Sciatic nerve (tissue), 2 donors: ENCODE measurements at places on chromosomes 1 and 21.

DNA sequence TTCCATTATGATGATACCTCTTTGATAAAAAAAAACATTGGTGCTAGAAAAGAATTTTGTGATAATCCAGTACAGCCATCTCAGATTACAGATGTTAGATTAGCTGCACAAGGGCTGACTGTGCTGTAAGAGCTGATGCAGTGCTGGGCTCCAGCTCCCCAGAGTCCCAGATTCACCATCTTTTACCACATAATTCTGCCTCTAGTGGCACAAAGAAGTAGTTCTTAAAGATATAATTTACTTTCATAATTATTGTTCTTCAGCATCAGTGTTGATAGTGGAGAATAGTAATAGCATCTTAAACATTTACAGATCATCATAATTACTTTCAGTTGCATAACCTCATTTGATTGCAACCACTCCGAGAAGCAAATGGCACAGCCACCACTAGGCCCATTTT lies 262.1 kb downstream of the BRINP2 start:
- DNase-seq, result no peak

DNA sequence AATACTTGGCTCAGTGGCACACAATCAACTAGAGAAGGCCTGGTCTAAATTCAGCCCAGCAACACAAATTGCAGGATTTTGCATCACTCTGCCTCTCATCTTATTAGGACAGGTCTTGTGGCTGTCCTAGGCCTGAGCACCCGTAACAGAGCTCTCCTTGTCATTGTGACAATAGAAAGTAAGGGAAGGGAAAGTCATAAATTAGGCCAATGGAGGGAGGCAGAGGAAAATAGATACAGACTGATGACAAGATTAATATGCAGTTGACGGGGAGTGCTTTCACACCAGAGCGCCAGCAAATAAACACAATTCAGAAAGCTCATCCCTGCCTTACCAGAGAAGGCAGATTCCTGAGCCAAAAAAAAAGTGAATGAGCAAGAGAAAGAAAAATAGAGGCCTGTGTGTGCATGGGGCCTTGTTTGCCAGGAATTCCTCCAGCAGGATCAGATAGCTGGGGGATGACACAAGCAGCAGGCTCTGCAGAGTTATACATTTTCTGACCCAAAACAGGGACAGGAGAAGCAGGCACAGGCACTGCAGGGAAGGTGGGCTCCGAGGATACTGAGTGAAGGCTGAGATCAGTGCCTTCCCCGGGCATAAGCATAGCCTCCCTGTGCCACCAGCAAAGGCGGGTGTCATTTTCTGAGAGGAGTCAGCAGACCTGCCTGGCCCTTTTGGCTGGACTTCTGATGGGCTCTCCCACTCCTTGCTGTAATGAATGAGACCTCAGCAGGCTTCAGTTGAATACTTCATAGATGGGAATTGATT lies 110.0 kb upstream of the SPAG17 start:
- no peak for DNase-seq

DNA sequence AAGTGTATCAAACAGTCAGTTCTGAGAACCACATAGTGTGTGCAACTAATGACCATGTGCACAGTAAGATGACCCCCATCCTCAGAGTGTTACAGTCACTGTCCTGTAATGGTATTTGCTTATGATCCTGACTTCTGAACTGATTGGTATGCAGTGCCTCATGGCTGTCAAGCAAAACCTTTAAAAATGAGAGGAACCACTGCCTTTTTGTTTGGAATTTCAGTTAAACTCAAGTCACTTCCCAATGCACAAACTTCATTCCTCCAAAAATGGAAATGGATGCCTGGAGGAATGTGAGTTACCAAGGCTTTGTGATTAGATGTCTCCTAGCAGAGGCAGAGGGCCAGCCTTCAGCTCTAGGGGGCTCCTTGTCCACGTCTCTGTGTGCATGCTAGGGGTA lies 10.5 kb downstream of the C1orf198 start:
- DNase-seq, result no peak

DNA sequence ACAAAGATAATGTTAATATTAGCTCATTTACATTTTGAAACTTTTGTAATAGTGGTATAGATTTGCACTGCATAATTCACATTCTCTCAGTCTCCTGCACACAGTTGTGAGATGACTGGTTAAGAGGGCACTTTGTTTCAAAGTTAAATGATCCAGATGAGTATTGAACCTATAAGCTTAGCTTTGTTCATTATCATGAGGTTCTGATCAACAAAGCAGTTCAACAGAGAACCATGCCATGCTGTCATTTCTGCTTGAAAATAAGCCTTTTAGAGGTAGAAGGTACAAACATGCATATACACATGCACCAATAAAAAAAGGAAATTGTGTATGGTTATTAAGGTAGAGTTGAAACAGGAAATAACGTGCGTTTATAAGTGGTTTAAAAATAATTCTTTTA lies 4.8 kb downstream of the RAP1A start:
- no peak for DNase-seq

- no peak for DNase-seq
Measured at GRCh38 chr21:37378700-37379139, 12.1 kb downstream of the DYRK1A start.

DNA sequence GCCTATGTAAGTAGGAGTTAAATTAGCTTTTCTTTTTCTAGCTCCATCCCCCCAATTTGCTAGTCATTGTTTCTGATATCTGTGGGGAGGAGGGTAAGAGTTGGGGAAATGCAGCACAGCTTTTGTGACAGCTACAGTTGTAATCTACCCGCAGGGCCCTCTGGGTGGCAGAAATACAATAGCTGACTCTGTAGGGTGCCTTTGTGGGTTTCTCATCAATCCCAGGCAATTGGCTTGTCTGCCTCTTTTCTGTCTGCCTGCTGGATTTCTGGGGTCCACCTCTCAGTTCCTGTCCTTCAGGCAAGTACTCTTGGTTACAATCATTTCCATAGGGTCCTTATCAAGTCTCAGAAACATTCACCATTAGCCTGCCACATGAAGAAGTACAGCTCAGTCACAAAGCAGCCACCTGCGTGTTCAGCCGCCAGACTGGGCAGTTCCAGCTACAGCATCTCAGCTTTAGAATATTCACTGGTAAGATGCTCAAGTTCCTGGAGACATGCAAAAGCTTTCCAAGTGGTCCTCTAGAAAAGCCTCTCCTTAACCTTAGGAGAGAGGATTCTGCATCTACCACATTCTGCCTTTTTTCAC lies 19.2 kb upstream of the SLC44A5 start:
- DNase-seq, result no peak

- DNase-seq, result no peak
Measured at GRCh38 chr1:224182057-224182865, 779 bp upstream of the DEGS1 start.

GRCh38 chr1:243470502-243470901 lies 214.7 kb downstream of the SDCCAG8 start:
- DNase-seq, result no peak

DNA sequence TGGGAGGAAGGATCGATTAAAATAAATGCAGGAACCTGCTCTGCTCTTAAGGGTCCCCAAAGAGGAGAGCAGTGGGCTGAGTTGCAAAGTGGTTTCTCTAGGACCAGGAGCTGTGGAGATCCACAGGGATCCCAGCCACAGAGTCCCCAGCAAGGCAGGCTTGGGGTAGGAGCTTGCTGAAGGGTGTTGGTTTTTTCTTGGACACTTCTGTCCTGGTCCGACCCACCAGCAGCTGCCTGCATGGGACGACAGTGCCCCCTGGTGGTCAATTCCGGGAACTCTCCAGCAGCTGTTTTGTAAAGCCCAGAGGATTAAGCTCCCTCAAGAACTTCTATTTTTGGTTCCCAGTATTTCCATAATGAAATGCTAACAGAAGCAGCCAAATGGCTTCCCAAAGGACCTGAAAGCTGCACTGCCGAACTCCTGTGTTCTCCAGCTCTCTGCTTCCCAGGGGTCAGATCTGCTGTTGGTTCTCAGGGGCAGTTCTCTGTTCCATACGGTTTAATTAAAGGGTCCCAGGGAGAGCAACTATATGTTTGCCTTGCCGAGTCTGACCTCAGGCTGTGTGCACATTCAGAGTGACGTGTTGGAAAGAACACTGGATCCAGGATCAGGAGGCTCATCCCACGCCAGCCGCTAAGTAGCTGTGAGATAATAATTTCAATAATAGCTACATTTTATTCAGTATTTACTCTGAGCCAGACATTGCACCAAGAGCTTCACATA lies 23.2 kb downstream of the NENF start:
- peak; percentile 94 for DNase-seq

DNA sequence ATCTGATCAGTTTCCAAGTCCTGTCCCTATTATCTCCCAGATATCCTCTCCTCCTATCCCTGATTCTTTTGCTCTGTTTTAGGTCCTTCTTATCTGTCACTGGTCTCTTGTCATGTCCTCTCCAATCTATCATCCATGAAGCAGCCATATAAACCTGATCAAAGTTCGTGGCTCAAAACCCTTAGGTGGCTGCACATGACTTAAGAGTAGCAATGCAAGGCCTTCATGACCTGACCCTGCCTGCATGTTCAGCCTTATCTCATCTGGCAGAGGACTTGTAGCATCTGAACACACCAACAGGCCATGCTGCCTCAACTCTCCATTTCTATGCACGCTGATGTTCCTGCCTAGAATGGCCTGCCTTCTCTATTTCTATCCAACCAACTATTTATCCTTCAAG lies 65.2 kb downstream of the NOS1AP start:
- no peak for DNase-seq

GRCh38 chr1:234743791-234744611 lies 134.0 kb upstream of the IRF2BP2 start:
- DNase-seq, result no peak

GRCh38 chr1:234779160-234779538 lies 169.2 kb upstream of the IRF2BP2 start:
- no peak for DNase-seq

DNA sequence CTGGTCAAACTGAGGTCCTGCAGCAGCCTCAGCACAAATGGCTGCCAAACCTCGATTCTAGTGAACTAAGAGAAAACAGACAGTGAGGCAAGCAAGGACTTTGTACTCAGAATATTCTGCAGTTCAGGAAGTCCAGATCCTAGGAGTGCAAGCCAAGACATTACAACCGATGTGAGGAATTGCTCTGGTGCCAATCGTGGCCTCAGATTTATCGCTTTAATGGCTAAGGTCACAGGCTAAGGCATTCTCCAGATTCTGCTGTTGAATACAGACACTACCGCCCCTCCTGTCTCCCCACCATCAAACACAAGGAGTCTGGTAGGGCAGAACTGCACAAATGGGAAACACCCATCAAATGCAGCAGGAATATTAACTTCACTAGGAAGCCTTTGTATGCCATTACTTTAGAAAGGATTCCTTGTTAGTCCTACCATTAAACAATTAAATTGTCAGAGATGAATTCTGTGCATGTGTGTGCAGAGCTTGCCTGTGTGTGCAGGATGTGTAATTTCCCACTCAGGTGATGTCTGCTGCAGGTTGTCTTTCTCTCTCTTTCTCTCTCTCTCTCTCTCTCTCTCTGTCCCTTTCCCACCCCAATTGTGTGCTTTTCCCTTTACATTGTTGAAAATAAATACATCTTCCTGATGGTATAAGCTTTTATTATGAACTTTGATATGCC lies 9.2 kb upstream of the SERTAD4 start:
- DNase-seq, result no peak

DNA sequence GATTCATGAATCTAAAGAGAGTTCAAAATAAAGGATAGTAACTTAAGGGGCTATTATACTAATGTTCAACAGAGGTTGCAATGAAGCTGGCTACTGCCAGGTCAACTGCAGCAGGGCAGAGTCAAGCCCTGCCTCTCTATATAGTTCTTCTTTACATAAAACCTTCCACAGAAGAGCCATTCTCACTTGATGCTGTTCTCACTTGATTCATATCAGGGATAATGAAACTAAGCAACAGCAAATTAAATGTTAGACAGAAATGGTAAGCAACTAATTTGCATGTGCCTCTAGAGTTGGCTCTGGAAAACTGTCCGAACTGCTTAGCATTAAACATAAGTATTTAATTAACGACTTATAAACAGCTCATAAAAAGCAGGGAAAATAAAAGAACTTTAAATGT lies 17.4 kb downstream of the CCSAP start:
- no peak for DNase-seq

GRCh38 chr1:31036749-31037500 lies 28.6 kb downstream of the PUM1 start:
- DNase-seq, result no peak

DNA sequence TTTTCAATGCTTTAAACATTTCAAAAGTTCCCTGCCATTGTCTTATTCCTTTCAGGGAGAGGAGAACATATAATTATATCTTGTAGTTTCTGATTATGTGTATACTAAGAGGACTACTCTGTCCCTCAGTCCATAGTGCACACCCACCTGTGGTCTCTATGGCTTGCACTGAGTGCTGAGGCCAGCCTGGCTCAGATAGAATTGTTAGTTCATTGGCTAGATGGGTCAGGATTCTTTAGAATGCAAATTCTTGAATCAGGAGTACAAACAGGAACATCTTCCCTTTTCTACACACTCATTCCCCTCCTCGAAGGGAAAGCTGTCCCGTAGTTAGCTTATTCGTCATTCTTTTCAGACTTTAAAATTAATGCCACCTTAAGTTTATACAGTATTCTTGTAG lies 8.2 kb downstream of the BACH1 start:
- DNase-seq, result no peak

- DNase-seq, result no peak
Measured at GRCh38 chr1:207910591-207911354, at the start of gene CD34. CD34 (minus strand) TSS chr1:207911125; CDS start chr1:207911080, 45 bp downstream.

GRCh38 chr1:241308471-241308870 lies 48.5 kb downstream of the RGS7 start:
- no peak for DNase-seq

- DNase-seq, result no peak
Measured at GRCh38 chr1:168518201-168518689, 25.6 kb downstream of the XCL2 start.

- no peak for DNase-seq
Measured at GRCh38 chr1:45863218-45863617, 59.8 kb downstream of the MAST2 start.

GRCh38 chr1:2194898-2195673 lies 514 bp upstream of the FAAP20 start:
- DNase-seq, result peak; percentile 94

- no peak for DNase-seq
Measured at GRCh38 chr1:62232871-62233278, 38.2 kb downstream of the L1TD1 start.

- DNase-seq, result no peak
Measured at GRCh38 chr1:69982992-69983391, 222.4 kb downstream of the LRRC40 start.

GRCh38 chr1:91650764-91651163 lies 150.1 kb downstream of the CDC7 start:
- peak; percentile 76 for DNase-seq

DNA sequence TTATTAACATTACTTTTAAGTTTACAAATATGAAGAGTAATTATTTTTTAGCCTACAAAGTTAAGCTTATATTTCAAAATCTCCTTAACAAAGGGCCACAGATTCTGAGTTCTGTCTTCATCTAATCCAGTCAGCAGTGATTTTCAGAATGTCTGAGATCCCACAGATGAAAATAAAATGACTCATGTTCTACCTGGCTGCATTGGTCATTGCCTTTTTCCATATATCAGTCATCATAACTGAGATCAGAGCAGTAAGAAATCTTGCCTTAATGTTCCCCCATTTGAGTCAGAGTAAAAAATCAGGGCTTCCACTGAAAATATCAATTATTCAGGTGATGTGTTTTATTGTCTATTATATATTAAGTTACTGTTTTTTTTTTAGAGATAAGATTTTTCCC lies 416.1 kb downstream of the MRPL39 start:
- DNase-seq, result no peak

GRCh38 chr1:51928896-51929295 lies 50.4 kb upstream of the NRDC start:
- DNase-seq, result no peak
